Activated CD4-positive, alpha-beta T cell treated with anti-CD3 and anti-CD28 coated beads for 48 hours (primary cell): ENCODE measurements at places on chromosomes 1 and 21.

DNA sequence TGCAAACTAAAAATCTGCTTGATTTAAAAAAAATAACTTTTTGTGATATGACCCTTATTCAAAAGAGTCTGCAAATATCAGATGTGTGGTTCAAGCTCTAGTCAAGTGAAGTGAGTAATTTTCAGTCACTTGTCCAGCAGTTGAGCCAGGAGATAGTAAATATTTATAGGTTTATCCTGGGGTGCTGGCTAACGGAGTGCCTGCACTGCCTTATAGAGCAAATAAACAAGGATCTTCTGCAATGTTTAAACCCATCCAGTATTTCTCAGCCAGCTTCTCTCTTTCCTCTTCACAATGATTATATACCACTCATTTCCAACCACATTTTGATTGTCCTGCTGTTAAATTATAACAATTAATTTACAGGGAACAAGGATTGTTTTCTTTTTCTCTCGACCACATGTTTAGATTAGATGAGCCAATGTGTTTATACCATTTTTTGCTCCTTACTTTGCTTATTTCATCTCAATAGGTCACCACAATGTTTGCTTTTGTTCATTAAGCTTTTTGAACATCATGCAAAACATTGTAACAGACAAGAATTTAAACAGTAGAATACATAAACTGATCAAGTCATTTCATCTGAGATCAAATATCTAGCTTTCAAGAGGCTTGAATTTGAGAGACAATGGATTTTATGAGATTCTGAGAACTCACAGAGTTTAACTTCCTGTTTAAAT is 60.3 kb upstream of the GREM2 start:
- no peak for DNase-seq

DNA sequence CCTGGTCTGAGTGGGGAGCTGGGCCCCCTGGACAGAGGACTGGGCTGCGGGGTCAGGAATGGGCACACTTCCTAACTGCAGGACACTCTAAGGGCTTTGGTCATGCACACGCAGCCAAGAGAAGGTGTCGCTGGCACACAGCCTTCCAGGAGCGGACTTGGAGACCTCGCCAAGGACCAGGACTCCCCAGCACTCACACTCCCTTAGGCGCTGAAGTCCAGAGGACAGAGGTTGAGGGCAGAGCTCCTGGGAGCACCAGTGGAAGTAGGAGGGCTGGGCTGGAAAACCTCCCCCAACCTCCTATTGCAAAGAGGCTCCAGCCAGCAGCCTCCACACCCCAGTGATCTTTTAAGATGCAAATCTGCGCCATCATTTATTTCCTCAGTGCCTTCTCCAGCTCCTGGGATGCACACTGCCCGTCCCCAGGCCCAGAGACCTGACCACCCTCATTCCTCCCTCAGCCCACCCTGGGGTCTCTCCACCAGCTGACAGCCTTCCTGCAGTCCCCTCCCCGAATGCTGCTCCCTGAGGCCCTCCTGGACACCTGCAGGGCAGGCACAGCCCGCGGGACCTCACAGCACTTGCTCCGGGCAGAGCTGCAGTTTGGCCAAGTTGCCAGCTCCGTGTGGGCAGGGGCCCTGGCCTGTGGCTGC is 3.0 kb downstream of the TSPEAR start:
- no peak for DNase-seq

DNA sequence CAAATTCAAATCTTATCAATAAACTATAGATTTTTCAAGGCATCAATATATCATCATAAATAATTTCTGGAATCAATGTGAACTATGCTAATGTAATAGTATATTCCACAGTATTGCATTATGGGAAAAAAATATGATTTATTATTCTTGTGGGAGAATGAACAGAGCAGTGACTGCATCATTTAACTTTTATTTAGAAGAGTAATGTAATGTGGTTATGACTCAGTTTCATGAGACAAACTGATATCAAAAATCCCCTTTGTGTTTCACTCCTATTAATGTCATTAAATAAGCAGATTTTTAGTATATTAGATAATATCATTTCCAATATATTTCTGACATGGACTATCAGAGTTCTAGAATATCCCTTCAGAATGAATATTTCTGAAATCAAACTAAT is 187.6 kb downstream of the LRRC40 start:
- DNase-seq, result no peak

DNA sequence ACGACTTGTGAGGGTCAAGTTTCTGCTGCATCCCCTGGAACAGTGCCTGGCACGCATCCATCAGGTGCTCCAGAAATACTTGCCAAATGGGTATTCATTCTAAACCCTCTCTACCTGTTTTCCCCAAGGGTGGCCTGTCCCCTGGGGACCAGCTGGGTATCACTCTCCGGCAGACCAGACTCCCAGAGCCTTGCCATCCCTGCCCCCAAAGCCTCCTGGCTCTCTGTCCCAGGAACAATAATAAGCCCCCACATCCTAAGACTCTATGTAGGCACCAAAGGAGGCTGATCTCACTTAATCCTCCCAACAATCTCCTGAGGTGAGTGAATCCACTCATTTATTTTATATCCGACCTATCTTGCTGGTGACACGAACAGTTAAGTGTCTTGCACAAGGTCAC is 96.7 kb downstream of the MRPL37 start:
- no peak for DNase-seq

GRCh38 chr1:100131623-100132022 is 1.1 kb downstream of the SASS6 start:
- DNase-seq, result no peak

DNA sequence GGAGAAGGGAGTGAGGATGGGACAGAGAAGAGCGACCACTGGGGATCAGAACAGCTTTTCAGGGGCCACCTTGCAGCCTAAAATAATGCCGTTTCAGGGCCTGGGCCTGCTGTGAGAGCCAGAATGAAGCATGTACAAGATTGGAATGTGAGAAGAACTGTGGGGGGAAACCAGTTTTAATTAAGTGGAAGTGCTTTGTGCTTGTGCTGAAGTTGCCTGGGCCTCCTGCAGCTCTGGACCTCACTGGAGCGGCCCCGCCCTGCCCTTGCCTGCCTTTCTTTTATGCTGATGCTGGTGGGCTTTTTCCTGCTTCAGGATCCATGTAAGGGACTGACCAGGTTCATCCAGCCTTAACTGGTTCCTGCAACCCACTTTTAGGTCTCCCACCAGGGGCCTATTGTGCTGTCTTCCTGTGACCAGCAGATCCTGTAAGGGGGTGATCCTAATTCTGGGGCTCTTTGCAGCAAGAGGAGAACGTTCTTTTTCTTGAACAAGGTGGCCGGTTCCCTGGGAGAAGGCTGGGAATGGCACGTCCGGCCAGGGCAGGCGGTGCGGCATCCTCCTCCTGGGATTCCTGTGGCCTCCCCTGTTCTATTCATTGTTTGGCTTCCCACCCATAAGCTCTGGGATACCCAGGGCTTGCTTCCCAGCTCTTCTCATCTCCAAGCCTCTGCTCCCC is 3.2 kb downstream of the C1orf226 start:
- DNase-seq, result no peak

DNA sequence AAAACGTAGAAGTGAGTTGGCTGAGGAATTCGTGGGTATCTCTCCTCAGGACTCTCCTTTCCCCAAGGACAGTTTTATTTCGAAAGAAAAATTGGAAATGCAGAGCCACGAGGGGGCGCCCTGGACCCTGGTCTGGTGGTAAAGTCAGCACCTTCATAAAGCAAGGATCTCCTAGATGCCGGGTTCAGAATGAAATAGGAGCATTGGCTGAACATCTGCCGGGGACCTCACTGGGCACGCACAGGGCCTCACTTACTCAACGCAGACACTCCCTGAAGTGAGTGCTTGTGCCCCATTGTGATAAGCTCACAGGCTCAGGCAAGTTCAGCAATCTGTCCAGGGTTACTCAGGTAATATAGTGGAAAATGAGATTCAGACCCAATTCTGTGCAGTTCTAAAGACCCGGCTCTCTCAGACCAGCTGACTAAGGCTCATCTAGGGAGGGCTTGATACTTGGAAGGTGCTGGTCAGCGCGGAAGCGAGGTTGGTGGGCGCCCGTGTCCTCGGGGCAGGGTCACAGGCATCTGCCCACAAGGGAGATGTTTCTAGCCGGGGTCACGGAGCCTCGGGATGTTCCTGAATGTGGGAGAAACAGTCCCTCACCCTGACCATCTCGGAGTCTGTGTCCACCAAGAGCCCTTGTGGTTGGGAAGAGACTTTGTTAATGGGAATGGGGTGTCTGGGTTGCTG is 55.7 kb upstream of the ETV3 start:
- DNase-seq, result peak; percentile 81

GRCh38 chr1:227447531-227447990 is 115.8 kb upstream of the ZNF678 start:
- DNase-seq, result no peak

- DNase-seq, result no peak
Measured at GRCh38 chr1:223714849-223715603, 2.7 kb downstream of the CAPN2 start.

DNA sequence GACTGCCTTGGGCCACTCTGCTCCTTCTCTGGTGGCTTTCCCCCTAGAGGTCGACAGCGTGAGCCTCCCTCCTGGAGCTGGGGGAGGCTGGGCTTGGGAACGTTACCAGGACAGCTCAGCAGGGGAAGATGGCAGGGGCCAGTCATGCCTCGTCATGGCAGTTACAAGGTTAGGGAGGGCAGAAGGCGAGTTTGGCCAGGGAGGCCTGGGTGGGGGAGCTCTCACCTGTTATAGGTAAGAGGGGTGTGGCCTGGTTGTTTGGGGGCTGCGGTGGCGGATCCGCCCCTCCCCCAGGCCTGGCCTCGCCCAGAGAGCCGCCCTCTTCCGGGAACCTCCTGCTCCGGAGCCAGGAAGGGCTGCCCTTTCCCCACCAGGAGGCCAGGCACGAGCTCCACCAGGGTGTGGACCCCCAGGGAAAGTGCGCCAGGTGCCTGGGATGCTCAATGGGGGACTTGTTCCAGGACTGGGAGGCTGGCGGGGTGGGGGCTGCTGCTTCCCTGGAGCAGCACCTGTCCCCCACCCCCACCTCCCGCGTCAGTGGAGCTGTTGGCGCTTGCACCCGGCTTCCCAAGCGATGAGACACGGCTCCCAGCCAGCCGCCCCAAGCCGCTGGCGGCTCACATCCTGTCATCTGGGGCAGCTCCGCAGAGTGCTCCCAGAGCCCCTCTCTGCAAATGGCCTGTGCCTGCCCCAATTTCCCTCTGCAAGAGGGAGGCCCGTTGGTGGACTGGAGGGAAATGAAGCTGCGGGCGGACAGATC is 23.6 kb upstream of the PKP1 start:
- no peak for DNase-seq

DNA sequence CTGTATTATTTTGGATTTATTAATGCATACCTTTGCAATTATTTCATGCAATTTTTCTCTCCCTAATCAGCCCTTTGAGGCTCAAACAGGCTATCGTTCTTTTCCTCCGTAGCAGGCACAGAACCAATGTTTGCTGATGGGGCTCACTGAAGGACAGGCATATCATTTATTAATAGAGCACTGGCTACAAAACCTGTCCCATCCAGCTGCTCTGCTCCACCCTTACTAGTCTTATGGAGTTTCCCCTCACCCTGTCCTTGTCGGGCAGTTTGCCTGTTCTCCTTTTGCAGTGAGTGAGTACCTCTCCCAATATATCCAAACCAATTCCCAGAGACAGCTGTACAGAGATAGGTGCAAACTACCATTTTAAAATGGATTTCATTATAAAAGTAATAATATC is 16.6 kb upstream of the FCAMR start:
- DNase-seq, result no peak

GRCh38 chr1:28326515-28326914 is 2.3 kb upstream of the MED18 start:
- DNase-seq, result no peak

DNA sequence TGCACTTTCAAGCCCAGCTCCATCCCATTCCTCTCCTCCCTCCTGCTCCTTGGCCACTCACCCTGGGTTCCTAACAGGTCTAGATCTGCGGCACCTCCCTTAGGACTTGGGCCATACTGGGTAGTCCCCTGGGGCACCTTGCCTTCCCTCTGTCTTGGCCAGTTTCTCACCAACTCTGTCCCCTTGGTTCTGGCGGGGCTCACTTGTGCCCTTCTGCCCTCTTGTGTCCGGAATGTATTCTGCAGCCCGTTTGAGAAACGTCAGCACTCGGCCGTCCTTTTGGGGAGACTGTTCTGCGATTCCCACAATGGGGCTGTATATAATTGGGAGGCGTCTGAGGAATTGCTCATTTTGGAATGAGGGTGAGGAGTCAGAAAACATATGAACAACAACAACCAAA is 162.4 kb downstream of the ZSCAN20 start:
- DNase-seq, result peak; percentile 47

DNA sequence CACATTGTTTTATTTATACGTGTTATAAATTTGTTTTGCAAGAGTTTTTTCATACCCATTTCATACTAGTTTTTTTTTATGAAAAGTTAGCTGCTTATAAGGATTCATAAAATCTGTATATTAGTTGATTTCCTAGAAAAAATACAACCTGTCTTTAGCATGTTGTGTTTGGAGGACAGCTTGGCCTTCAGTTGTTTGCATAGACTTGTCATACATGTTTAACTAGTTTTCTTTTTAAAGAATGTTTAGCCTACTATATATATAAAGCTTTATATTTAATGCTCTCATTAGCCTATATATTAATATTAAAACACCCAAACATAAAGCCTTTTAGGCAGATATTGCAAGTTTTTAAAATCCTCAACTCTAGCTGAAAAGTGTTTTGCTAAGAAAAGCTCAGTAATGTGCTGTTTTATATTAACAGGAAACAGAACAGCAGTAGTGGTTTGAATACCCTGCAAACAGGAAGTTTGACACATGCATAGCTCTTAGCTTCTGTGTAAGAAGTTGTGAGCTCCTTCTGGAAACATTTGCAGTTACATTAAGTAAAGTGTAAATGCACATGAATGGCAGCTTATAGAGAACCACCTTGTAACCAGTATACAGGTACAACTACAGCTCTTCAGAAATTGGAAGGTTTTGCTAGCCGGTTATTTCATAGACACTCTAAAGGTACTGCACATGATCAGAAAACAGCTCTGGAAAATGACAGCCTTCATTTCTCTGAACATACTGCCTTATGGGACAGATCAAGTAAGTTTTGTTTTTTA is at the start of gene PRKACB:
Gene PRKACB (plus strand): TSS at position 476 of the 770 bp plus-strand sequence. CDS start 91 bp downstream, at position 567.
- no peak for DNase-seq

- no peak for DNase-seq
Measured at GRCh38 chr1:165899461-165899941, 72.1 kb downstream of the UCK2 start.

GRCh38 chr21:45975020-45975666 is 6.4 kb upstream of the COL6A1 start:
- DNase-seq, result no peak

DNA sequence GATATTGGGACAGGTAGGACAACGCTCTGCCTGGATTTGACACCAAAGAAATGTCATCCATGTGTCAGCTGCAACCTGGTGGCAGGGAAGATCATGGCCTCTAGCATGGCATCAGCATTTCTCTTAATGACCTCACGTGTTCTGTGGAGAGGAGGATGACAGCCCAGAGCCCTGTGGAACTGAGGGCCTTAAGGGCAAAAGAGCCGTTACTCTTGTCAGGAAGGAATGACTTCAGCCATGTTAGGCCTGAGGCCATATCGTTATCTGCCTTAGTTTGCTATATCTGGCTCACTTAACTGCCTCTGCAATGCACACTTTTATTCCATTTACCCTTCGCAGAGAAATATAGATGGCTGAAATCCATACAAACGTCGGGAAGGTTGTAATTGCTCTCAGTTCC is 83.2 kb upstream of the PBX1 start:
- no peak for DNase-seq
